Lower leg skin (tissue), 4 donors: ENCODE measurements at places on chromosomes 1 and 21. TPM values are rescaled to one million over a fixed set of nuclear protein-coding genes. Genes with fewer than 3 reads are reported as not detected.

DNA sequence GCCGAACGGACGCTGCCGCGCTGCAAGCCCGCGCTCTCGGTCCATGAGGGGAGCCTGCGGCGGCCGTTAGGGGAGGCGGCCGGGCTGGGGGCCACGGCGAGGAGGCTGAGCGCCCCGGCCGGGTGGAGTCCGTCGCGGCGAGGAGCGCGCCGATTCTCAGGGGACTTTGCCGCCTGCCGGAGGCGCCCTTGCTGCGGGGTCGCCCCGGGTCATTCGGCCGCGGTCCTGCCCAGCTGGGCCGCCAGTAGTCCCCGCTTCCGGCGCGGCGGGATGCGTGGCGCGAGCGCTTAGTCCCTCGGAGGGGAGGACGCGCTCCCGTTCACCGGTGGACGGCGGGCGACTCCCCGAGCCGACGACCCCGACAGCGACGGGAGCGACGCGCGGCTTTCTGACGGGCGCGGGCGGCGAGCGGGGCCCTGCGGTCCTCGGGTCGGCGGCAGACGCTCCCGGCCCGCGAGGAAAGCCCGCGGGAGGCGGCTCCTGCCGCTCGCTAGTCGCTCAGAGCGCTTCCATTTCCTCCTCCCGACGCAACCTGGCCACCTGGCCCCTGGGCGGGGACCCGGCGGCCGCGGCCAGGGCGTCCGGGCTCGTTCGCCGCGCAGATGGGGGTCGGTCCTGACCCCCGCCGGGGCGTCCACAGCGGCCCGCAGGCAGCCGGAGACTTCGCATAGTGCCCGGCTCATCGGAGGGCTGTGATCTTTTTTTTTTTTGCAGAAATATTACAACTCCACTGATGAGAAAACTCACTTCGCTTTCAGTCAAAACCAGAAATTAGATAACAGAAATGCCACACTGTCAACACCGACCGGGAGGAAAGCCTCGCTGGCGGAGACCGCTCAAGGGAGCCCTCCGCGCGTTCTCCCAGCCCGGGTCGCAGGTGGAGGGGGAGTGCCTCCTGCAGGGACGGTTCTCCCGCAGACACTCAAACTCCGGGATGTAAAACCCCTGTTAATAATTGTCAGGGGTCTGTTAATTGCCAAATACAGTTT, 641 bp upstream of the ZBTB21 start:
- no peak for DNase-seq

Gene S100B
- 11.1 TPM for total RNA-seq

Gene OPTC
- total RNA-seq: not detected

Gene ADCY10
- 0.07 TPM for total RNA-seq
